ENCODE measurements at places on chromosomes 16 and 17.
A peak's percentile ranks its signal among the peaks of the same experiment; 100 is the strongest.

- DNase-seq: no peak
These were observed 222.5 kb downstream of the PRKCA start for GRCh38 chr17:66524877-66525276.

DNA sequence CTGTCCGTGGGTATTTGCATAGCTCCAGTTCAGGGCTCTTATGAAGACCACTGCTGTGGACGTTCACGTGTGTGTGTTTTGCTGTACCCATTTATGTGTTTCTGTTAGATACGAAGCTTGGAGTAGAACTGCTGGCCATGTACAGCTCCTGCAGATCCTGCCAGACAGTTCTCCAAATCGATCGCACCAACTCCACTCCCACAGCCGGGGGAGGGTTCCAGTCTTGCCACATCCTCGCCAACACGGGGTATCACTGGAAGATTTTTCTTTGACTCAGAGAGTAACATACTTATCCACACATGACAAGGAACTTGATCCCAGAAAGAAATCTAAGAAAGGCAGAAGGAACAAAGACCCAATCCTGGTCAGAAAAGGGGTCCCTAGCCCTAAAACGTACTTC is 37.4 kb downstream of the TMEM186 start:
- no peak for DNase-seq

GRCh38 chr16:82750068-82750467 is 123.3 kb downstream of the CDH13 start:
- DNase-seq: no peak

- no peak for DNase-seq
These were observed 35.3 kb downstream of the SMURF2 start for GRCh38 chr17:64626827-64627226.

GRCh38 chr17:58219789-58220183 is 731 bp upstream of the MKS1 start:
- DNase-seq: no peak

GRCh38 chr17:75557075-75557851 is 30.3 kb upstream of the MYO15B start:
- DNase-seq: no peak

GRCh38 chr16:67399218-67399733 is 6.0 kb upstream of the TPPP3 start:
- no peak for DNase-seq

DNA sequence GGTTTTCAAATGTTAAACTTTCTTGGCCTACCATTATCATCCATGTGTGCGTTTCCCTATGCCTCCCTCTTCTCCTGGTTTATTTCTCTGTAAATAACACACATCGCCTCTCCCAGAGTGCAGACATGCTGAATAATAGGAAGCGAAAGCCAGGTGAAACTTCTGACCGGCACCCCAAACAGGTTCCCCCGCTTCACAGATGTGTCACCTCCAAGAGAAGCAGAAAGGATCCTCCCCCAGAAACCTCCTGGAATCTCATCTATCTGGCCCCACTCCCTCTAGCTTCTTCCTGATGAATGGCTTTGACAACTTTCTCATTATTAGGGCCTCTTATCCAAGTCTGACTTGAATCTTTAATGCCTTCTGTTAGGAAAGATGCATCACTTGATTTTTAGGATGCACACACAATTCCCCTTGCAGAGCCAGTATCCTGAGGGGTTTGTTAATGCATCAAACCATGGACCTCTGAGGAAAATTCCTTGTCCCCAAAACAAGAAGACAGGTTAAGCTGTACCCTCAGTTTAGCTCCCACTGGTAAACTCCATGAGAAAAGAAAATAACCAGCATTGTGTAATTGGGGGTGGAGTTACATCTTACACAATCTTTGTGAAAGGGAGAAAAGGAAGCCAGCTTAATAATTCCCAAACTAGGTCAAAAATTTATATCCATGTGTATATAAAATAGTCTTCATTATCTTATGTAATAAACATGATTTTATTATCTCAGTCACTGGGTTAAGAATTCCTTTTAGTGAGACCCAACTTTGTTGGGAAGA is 20.1 kb upstream of the HYDIN start:
- no peak for DNase-seq

DNA sequence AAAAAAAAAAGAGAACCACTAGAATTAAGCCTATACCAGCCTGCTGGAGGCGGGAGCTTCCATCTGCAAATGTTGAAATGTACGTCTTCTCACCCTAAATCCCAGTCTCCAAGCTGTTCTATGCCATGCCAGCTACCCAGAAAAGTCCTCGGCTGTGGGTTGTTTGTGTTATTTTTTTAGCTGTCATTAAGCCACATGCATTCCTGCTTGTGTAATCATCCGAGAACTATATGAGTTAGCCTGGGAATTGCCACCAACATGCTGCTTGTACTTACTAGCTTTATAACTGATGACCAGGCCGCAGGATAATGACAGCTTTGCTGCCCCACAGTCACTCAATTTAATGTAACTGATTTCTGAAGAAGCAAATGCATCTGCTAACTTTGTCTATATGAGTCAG is 313.9 kb upstream of the SALL1 start:
- DNase-seq: no peak

DNA sequence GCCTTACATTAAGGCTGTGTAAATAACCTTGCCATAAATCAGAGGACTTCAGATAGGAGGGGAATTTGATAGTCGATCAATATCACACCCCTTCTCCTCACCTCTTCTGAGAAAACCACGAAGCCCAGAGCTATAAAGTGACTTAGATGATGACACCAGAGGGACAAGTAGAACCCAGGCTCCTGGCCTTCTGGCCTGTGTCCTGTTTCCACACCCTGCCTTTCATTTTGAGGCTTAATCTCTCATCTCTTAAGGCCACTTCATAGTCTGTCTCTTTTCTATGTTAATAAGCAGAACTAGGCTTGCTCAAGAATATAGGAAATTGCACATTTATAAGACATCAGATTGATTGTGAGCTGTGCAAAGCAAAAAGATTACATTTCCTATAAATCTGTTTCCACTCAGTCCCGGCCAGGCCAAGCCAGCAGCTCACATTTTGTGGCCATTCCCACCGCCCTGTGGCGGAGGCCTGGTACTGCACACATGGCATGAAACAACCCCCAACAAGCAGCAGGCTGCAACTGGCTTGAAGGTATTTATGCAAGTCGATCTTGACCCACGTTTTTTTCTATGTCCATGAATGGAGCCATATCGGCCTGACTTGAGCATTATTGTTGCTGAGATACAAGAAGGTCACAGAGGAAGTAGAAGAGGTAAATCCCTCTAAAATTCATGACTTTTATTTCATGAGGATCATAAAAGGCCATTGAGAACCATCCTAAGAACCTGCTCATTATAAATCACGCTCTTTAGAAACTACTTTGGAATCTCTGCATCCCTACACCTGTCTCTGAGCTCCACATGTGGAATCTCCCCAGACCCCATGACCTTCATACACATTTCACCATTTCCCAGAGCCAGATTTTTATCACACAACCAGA is 93.7 kb downstream of the PMP22 start:
- DNase-seq: peak; percentile 63

DNA sequence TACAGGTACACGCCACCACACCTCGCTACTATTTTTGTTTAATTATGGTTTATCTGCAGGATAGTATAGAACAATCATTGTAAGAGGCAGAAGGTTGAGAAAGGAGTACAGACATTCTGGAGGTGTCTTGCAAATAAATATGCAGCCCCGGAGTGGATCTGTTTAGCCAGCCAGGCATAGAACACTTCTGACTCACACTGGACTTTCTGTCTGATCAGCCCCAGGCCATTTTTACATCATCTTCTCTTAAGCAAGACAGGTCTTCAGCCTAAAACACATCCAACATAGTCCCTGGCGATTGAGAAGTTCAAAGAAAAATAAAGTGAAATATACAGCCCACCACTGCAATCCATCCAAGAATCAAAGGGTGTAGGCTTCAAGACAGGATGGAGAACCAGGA is 81.4 kb downstream of the XYLT1 start:
- no peak for DNase-seq

DNA sequence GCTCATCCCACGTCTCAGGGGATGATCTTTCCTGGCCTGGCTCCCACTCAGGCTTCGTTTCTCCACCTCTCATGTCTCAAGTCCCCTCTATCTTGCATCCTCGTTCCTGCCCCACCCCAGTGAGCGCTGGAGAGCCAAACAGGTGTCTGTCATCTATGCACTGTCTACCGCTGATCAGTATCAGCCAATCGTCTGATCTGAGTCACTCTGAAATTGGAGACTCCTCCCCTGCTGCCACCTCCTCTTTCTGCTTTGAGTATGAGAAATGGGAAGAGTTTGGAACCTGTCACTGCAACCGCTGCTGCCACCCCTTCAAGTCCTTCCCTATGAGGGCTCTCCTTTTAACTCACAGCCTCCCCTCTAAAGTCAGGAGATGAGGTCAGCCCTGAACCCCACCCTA is 28.0 kb downstream of the FZD2 start:
- no peak for DNase-seq

DNA sequence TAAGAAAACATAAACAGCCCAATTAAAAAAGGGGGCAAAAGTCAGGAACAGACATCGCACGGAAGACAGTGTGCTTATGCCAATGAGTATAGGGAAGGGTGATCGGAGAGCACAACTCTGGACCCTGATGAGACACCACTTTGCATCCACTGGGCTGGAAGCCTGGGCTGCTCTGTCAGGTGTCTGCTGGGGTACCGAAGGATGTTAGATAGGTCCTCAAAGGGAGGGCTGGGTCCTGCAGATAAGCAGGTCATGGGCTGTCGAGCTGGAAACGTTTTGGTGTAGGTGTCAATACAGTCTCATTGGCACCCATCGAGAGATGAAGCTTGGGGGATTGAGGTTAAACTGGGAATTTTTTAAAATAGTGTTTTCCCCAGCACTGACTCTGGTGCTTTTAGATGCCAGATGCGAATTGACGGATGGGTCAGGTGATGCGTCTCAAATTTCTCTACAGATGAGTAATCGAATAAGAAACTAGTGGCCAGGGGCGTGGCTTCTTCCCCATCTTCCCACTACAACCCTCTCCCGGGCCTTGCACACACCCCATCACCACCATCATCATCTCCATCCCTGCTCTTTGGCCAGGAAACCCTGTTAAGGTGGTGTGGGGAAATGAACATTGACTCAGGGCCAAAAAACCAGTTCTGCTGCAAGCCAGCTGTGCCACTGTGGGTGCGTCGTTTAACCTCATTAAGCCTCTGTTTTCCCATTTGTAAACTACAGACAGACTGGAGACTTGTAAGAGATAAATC is 47.8 kb upstream of the IRF8 start:
- no peak for DNase-seq

DNA sequence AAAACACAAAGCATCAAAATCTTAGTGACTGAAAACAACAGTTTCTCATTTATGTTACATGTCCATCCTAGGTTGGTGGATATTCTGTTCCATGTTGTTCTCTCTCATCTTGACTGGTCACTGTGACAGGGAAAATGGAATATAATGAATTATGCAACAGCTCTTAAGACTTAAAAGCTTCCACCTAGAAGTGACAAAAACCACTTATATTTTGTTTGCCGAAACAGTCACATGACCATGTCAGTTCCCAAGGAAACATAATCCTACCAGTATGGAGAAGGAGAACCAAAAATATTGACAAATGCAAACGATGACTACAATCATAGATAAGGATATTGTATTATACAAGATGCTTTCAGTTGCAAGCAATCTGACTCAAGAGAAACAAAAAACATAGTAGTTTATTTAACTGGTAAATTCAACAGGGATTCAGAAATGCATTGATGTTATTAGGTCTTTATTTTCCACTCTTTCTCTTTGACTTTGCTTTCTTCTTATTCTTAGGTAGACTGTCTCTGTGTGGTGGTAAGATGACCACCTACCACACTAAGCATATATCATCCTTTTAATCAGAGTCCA is 103.8 kb downstream of the SSH2 start:
- DNase-seq: no peak

- DNase-seq: no peak
These were observed 13.2 kb upstream of the CLEC18C start for GRCh38 chr16:70160388-70160787.

GRCh38 chr16:86930001-86930400 is 351.7 kb downstream of the FOXL1 start:
- DNase-seq: no peak

DNA sequence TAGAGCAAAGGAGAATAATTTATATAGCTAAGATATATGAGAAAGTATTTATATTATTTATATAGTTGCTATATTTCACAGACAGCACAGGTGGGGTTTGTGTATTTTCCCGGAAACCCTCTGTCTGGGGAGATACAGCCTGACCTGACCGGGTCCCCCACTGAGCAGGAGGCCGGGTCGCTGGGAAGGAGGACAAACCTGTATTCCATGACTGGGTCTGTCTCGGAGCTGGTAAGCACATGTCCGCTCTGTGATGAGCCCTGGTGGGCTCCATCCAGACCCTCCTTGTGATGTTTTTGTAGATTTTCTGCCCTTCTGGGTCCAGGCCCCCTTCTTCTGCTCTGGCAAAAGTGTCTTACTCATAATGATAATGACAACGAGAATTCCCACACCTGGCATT is 27.7 kb downstream of the WNT9B start:
- no peak for DNase-seq

DNA sequence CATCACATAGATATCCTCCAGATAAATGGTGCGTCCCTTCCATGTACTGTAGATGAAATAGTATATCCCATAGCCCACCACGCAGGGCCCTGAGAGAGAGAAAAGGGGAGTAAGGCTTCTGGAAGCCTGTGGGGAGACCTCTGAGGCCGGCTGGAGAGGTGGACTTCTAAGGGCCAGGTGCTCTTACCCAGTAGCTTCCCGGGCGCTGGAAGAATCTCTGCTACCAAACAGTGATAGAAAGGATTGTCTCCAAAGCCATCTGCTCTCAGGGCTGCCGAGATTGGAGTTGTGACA is 718 bp downstream of the SAT2 start:
- no peak for DNase-seq

- DNase-seq: no peak
These were observed 19.9 kb upstream of the C16orf87 start for GRCh38 chr16:46850619-46851555.

GRCh38 chr17:40793832-40794231 is 5.9 kb downstream of the KRT28 start:
- no peak for DNase-seq

DNA sequence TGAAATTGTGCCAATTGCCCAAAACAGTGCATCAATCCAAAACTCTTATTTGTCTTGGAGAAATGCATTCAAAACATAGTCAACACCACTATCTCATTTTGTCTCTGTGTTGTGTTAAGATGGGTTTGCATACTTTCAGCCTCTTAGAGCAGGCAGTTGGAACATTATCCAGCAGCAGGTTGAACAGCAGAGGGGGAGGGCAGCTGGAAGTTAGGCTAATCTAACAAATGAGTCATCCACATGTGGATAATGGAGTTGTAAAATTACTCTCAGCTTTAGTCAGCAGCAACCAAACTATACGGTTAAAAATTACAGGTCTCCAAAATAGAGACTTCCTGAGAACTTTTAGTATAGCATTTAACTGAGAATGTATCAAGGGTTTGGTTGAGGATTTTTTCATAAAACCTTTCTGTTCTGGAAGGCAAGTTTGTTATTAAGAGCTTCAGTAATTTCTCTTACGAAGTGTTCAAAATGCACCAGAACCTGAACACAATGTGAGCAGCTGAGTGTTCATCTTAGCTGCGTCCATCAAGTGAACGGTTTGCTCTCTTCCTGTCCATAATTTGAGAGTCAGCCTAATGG is 46.3 kb downstream of the PRKCA start:
- no peak for DNase-seq

- DNase-seq: no peak
These were observed 120.3 kb downstream of the MRM1 start for GRCh38 chr17:36721560-36722120.

- DNase-seq: no peak
These were observed 18.7 kb downstream of the RAB40B start for GRCh38 chr17:82679586-82680465.

- no peak for DNase-seq
These were observed 66.8 kb downstream of the C16orf78 start for GRCh38 chr16:49440156-49441065.

GRCh38 chr16:53896722-53897121 is 192.8 kb downstream of the FTO start:
- DNase-seq: no peak

Measured in tibial nerve (tissue), 4 donors.